ENCODE measurements at places on chromosomes 6 and 20.

DNA sequence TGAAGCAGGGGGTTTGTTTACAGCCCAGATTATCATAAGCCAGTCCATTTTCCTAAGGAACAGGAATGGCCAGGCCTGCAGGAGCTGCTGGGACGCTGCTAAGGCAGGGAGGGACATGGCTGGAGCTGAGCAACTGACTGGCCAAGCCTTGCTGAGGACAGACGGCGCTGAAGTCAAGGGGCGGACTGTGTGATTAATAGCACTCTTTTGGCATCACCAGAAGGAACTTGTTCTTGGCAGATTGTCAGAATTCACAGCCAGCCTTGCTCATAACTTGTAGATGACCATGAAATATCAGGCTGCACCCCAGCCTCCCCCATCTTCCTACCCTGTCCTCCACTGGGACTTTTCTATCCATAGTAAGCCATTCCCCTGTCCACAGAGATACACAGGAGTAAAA lies 218.8 kb upstream of the RNF24 start:
- DNase-seq: no peak

DNA sequence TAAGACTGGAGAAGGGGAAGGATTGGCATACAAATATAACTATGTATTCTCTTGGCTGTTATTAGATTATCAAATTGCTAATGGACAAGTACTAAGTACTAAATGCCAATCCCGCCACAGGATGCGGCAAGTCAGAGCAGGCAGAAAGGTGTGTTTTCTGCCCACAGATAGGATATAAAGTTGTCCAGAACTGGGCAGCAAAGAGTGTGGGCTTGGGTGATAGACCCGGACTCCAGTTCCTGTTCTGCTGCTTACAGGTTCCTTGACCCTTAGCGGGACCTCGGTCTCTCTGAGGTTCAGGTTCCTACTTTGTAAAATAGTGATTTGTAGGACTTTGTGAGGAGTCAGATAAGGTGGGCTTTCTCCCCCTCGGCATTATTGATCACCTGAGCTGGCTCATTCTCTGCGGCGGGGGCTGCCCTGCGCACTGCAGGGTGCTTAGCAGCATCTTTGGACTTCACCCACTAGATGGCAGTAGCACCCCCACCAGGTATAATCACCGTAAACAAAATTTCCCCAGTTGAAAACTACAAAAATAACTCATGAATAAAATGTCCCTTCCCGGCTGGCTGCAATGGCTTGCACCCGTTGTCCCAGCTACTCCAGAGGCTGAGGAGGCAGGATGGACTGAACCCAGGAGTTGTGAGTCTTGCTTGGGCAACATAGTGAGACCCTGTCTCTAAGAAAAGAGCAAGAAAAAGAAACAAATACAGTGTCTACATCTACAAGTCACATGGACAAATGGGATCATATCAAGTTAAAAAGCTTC lies 193.1 kb downstream of the DOK5 start:
- DNase-seq: no peak

GRCh38 chr6:169406804-169407203 lies 153.2 kb upstream of the THBS2 start:
- DNase-seq: no peak

GRCh38 chr6:170371080-170371479 lies 64.5 kb downstream of the FAM120B start:
- no peak for DNase-seq

DNA sequence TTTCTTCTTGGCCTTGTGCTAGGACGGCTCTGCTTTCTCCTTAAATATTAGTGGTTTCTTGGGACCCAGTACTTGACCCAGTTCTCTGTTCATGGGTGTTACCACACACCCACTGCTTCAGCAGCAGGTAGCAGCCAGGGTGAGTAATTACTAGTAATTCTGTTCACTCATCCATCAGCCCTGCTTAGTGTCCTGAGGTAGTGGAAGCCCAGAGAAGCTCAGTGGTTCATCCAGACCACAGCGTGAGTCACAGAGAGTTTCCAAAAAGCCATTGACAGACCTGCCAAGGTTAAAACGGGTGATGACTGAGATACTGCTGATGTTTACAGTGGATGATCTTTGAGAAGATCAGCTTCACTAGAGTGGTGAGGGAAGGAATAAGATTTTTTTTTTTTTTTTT lies 51.7 kb upstream of the HINT3 start:
- no peak for DNase-seq

DNA sequence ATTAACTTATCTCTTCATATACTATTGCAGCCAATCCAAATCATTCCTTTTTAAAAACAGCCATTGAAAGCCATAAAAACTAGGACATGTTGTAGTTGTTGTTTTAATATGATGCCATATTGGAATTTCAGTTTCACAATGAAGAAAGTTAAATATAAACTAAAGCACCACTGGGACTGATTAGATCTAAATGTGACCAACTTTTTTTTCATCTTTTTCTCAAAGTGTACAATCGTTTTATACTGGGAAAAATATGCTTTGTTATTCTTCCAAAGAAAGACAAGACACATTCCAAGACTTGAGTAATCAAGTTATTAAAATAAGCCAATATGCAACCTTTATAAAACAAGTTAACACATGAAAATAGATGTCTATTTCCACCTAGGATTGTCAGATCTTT lies 68.5 kb downstream of the THEMIS start:
- DNase-seq: no peak

GRCh38 chr6:126890055-126890454 lies 228.4 kb upstream of the RSPO3 start:
- DNase-seq: no peak

DNA sequence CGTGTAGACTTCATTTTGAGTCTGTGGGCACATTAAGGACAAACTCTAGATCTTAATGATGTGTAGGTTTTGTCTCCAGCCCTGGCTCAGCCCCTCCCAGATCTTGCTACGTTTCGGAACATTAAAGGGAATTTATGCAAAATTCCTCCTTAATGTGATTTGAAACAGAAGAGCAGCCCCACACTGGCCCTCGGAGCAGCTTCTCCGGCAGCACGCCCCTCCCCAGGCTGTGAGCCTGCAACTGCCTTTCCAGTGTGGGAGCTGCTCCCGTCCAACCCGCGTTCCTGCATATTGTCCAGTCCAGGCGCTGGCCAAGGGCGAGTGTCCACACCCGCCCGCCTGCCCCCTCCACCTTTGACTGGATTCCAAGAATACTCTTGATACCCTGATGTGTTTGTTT lies 257.2 kb downstream of the TAF4 start:
- no peak for DNase-seq

- peak; percentile 30 for DNase-seq
Observed at GRCh38 chr20:43722153-43722505, 4.7 kb downstream of the GTSF1L start.

GRCh38 chr6:36339146-36339545 lies 2.5 kb upstream of the BNIP5 start:
- no peak for DNase-seq

GRCh38 chr6:43052842-43053544 lies 658 bp downstream of the CUL7 start:
- no peak for DNase-seq

DNA sequence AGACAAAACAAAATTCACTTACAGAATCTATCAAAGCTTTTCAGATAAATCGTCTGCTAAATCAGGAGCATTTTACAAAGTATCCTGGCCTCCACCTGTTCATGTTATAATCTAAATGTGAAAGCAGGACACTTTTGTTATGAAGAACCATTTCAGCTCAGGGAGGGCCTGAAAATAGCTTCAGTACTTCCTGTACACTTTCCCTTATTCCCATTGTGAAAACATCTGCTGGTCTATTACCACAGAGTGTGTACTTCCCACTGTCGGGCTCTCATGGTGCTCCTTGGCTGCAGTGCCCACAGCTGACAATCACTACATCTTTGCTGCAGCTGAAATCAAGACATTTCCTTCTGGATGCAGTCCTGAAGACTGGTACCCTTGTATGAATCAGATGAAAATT lies 128.1 kb downstream of the OPRM1 start:
- no peak for DNase-seq

GRCh38 chr6:89984926-89985750 lies 90.9 kb downstream of the GJA10 start:
- DNase-seq: no peak

DNA sequence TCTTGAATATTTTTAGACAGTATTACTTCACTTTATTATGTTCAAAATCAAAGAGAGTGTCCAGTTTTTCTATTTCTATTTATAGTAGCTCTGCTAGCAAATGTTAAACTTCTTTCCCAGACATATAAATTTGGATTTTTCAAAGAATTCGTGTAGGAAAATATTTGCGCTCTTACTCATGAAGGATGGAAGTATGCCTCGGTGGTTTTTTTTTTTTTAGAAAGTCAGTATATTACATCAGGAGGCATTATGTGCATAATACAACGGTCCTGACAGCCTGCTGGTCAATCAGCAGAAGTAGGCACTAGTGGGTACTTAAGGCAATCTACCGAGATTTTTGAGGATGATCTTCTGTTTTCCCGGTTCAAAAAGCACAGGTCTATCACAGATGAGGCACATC lies 249.3 kb downstream of the TBX18 start:
- DNase-seq: no peak

GRCh38 chr6:56058636-56059035 lies 183.2 kb upstream of the BMP5 start:
- no peak for DNase-seq

- DNase-seq: no peak
Observed at GRCh38 chr6:73610444-73611275, 43.1 kb downstream of the SLC17A5 start.

DNA sequence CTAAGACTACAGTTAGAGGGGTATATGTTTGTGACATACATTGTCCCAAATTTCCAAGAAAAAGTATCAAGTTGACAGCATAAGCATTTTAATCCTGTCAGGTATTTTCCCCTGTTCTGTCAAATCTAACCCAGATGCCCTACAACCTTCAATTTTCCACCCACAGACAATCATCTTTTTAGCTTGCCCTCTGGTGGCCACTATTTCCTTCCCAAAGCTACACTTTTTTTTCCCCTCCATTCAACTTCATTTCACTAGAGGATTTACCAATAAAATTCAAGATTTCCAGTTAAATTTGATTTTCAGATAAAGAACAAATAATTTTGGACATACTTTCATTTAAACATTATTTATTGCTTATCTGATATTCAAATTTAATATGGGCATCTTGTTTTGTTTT lies 286.6 kb downstream of the TENT5A start:
- DNase-seq: no peak

DNA sequence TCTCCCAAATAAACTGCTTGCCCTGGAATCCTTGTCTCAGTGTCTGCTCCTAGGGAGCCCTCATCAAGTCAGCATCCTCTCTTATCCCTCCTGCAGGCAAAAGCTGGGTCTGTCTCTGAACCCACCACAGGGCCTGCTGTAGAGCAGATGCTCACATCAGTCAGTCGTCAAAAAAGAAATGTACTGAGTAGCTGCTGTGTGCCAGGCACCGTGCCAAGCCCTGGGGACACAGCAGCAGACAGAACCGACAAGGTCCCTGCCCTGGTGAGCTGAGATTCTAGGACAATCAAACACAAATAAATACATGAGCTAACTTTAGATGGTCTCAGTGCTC lies 68.5 kb downstream of the EYA2 start:
- no peak for DNase-seq

DNA sequence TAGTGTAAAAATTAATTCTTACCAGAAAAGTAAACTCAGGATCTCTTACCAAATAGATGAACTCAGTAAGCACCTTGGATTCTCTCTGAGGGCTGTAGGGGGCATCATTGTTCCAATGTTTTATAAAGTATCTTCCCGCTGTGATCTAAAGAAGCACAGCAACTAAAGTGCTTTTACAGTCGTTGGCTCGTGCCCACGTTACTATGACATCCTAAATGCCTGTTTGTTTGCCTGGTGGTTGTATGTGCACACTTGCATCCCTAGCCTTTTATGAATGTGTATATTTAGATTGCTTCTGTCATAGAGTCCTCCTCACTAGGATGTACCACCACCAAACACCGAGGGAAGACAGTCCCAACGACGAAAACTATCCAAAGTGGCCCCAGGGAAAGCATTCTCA lies 34.5 kb downstream of the SLX4IP start:
- DNase-seq: no peak

DNA sequence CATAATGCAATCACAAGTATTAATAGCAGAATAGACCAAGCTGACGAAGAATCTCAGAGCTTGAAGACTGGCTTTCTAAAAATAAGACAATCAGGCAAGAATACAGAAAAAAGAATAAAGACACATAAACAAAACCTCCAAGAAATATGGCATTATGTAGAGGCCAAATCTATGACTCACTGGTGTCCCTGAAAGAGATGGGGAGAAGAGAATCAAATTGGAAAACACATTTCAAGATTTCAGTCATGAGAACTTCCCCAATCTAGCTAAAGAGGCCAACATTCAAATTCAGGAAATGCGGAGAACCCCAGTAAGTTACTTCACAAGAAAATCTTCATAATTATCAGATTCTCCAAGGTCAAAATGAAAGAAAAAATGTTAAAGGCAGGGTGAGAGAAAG lies 69.0 kb upstream of the PDE7B start:
- no peak for DNase-seq

DNA sequence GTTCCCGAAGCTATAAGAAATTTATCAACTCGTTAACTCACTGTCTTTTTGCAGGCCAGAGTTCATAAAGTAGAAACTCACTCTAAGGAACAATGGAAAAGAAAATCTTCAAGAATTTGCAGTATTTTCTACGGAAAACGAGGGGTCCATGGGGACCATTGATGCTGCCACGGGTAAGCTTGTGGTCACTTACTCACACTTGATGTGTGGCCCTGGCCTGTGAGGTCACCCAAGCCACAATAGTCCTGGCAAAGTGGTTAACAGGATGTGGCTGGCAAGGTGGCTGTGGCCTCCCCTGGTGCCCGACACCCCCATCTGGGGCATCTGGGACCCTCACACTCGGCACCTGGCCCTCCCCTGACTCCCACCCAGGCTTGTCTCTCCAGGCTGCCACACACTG lies 123.4 kb downstream of the C6orf118 start:
- no peak for DNase-seq

DNA sequence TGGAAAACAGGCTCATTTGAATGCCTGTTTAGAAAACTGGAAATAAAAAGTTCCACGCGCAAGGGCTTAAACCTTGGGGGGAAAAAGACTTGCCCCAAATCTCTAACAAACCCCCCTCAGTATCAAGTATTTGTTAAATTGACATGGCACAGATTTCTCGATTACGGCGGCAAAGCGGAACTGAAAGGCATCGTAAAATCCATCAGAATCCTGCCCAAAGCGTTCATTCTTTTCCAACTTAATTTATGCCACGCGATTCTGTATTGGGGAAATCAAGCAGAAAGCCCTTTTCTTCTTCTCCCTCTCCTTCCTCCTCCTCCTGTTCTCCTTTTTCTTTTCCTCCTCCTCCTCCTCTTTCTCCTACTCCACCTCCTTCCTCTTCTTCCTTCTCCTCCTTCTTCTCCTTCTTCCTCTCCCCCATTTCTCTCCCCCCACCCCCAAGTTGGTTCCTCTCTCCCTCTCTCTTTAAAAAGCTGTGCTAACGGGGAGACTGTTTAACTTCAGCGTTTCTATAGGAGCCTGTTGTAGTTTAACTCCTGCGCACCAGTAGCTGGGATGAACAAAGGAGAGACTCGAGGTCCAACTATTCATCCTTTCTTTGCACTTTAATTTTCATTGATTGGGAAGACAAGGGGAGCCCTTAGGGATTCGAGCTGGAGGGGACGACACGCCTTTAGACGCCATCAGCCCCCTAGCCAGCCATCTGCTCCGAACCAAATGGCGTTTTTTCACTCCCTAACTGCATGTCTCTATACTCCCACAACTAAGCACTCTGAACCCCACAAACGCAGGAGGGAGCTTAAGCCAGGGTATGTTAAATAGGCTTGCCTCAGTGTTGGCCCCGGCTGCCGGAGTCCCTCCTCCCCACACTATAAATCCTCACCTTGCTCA lies 2.7 kb upstream of the DLL1 start:
- DNase-seq: no peak

GRCh38 chr6:148027201-148027600 lies 315.4 kb upstream of the SASH1 start:
- DNase-seq: no peak
